ENCODE measurements at places on chromosomes 4 and X.

- DNase-seq = no peak
These were observed 195.8 kb downstream of the PDHA2 start for GRCh38 chr4:96035727-96036126.

GRCh38 chr4:123350191-123350544 is 46.4 kb upstream of the SPRY1 start:
- no peak for DNase-seq

DNA sequence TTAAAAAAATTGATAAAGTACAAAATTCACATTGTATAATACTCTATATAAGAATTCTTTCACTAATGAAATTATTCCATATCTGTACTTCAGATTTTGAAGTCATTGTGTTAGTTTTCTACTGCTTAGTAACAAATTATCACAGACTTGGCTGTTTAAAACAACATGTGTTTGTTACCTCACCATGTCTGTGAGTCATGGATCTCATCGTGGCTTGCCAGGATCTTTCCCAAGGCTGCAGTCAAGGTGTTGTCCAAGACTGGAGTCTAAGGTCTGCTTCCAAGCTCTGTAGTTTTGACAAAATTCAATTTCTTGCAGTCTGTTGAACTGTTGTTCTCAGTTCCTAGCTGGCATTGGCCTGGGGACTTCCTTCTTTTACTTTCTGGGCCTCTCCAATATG is 1286.9 kb downstream of the ADGRL3 start:
- no peak for DNase-seq

DNA sequence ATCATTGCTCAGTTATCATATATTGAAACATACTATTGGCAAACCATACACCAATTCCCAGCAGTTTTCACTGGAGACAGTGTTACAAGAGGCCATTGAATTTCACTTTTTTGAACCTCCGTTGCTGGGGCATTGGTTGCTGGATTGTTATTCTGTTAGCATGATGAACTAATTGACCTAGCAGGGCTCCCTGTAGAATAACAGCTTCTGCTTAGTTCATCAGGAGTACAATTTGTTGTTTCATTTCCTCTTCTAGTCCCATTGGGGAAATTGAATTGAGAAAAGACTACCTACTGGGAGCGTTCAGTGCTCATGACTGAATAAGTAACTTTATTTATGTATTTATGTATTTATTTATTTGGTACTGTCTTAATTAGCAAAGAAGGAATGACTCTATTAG is 151.6 kb downstream of the SLIT2 start:
- DNase-seq = no peak

- DNase-seq = no peak
These were observed 33.0 kb downstream of the NAT8L start for GRCh38 chr4:2091990-2092668.
